ENCODE measurements at places on chromosomes 5 and 9.
A peak's percentile ranks its signal among the peaks of the same experiment; 100 is the strongest.

DNA sequence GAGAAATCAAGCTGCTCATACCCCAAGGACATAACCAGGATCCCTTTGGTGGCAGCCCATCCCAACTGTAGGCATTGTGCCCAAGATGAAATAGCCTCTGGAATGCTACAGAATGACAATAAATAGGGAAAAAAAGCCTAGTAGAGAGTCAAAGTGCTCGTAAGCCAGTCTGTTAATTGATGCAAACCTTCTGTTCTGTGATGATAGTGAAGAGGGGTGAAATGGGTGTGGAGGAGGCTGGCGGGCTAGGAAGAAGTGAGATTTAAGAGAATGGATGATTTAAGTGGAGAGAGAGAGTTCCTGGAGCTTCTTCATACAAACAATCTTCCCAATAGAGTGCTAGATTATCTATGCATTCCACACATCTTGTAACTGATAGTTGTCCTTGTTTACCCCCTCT, 301.0 kb upstream of the PCSK5 start:
- no peak for DNase-seq

- DNase-seq = no peak
Measured at GRCh38 chr9:112501287-112501686, 14.7 kb downstream of the KIAA1958 start.

DNA sequence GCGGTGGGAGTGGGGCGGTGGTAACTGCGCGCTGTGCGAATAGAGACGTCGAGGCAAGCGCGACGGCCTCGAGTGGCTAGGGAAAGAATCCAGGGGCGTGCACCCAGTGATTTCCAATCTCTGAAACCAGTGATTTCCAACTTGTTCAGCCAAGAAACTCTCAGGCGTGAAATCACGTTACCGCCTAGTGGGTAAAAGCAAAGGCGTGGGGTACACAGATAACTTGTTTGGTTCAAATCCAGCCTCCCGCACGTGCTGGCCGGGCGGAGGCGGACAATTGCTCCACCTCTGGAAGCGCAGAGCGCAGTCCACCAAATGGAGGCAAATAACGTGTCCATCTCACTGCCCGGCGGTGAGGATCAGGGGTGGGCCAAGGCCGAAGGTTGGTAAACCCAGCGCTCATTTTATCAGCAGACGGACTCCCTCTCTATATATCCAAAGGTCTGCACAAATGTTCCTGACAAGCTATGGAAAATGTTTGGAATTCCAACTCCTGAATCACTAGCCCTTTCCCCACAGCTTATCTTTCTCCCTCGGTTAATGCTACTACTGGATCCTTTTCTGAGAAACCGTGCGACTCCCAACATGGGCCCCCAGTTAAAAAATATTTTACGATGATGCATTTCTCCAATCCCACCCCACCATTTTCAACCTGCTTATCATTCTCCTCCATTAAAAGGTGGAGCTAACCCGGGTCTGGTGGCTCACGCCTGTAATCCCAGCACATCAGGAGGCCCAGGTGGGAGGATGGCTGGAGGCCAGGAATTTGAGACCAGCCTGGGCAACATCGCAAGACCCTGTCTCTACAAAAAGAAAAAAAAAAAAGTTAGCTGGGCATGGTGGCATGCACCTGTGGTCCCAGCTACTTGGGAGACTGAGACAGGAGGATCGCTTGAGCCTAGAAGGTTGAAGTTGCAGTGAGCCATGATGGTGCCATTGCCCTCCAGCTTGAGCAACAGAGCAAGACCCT, 950 bp upstream of the FNBP1 start:
- no peak for DNase-seq

DNA sequence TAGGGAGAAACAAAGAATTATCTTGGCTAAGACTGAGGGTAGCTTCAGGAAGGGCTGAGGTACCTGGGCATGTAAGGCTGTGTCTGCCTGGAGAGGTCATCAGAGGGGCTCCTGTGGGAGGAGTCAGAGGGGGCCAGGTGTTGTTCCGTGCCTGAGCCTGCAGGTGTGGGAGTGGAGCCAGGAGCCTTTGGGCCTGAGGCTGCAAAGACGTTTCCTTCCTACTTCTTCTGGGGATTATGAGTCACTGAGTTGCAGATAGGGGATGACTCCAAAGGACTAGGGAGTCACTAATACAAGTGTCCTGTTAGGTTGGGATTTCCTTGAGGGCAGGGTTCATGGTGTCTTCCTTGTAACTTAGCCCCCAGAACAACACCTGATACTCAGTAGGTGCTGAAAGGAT, 391.1 kb downstream of the ARHGEF28 start:
- DNase-seq = no peak

DNA sequence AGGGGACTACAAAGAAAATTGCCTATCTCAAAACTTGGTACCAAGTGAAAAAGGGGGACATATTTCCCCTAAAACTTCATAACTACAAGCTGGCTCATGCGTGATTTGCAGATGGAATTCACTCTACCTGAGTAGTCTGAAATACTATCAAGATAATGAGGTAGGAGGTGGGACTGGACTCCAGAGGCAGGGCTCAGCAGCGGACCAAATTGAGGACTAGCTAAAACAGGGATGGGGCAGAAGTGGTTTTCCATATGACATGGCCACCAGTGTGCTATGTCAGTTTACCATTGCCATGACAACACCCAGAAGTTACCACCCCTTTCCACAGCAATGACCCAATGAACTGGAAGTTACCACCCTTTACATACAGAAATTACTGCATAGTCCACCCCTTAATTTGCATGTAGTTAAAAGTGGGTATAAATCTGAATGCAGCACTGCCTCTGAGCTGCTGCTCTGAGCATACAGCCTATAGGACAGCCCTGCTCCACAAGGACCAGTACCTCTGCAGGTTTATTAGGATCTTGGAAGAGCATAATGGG, 30.4 kb upstream of the TESK1 start:
- DNase-seq = no peak

- no peak for DNase-seq
Measured at GRCh38 chr5:10854506-10855277, 93.7 kb upstream of the DAP start.

DNA sequence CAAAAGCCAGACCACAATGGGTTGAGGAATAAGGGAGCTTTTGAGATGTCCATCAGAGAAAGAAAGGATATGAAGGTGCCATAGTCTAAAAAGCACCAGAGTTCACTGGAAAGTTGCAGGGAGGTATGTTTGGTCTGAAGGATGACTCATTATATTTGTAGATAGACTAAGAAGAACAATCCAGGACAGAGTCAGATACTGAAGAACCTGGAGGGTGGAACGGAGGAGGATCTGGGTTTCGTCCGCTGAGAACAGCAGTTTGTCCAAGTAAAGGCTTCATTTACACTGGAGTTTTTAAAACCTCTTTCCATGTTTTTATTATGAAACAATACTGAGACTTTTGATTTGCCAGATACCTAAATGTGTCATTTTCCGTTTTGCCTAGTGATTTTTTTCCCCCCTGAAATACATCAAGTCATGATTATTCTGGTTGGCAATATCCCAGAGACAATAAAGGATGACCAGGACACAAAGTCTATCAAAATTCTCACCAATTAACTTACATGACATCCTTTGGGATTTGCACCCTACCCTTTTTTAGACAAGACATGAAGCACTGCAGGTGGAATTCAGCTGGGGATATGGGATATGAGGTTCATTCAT, 219.9 kb downstream of the MLLT3 start:
- DNase-seq = no peak

DNA sequence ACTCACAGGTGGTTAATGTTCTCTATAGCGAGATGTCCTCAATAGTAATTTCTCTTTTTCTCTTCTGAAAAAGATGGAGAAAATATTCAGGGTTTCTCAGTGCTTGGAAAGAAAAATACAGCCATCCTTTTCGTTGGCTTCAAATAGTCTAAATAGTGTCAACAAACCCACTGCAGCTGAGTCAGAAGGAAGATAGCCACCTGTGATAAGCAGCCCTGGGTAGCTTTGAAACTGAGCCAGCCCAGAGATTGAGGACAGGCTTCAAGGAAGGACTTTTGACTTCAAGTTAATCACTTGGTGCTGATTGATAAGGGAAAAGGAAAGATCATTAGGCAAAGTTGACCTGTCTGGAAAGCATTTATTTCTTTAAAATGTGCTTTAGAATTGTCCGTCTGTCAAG, 78.7 kb upstream of the TYRP1 start:
- DNase-seq = no peak

- no peak for DNase-seq
Measured at GRCh38 chr9:19701991-19702390, 86.8 kb downstream of the SLC24A2 start.

GRCh38 chr5:30600892-30601291, 592.6 kb upstream of the CDH6 start:
- no peak for DNase-seq

DNA sequence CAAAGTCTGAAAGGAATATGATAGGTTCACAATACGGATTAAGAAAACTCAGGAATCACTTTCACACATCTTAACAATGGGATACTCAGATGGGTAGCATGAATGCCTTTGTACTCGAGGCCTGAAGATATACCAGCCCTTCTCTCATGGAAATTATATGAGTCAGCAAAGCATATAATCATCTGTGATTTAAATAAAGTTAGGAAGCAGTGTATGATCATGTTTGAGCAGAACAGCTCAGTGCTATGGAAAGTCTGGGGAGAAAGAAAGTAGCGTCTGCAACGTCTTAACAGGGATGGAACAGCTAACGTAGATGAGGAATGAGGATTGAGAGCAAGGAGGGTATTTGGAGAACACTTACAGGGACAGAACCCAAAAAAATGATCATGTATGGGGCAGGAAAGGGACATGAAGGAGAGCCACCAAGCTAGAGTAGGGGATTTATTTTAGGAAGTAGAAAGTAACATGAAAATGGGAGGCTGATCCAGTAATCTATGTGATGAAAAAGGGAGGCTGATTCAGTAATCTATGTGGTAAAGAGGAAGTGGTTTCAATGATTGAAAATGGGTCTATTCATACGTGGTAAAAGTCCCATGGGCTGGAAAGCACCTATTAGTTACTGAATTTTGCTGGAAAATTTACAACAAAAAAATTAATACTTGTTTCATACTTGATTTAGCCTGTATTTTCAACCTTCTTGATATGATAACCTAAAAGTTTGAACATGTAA, 85.9 kb downstream of the GNA14 start:
- DNase-seq = peak; percentile 5
